ENCODE measurements at places on chromosomes 12 and 14. TPM values are rescaled to one million over a fixed set of nuclear protein-coding genes. Genes with fewer than 3 reads are reported as not detected.

The MIP gene
- not detected for total RNA-seq

The ISM2 gene
- total RNA-seq = 0.30 TPM

The CHST11 gene
- 152 TPM for total RNA-seq

The TAS2R30 gene
- 11.2 TPM for total RNA-seq

DNA sequence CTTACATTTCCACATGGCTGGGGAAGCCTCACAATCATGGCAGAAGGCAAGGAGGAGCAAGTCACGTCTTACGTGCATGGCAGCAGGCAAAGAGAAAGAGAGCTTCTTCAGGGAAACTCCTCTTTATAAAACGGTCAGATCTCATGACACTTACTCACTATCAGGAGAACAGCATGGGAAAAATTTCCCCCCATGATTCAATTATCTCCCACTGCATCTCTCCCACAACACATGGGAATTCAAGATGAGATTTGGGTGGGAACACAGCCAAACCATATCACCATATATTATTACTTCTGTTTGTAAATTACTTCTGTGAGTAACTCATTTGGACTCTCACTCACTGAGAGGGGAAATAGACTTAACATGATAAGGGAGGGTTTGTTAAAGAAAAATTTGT lies 1496.8 kb upstream of the TMEM132C start:
- no peak for DNase-seq

DNA sequence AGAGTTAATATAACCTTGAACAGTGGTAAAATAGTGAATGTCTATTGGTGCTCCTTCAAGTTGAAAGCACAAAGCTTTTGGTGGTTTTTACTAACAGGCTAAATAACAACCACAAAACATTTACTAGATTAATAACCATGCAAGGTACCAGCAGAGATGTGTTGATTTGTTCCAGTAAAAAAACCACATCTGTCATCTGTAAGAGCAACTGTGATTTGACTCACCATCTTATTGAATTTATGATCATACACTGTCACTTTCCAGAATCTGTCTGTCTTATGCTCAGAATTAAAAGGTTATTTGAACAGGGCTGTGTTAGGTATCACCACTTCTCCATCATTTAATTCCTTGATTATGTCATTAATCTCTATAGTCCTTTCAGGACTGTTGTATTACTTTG lies 107.0 kb upstream of the PTHLH start:
- no peak for DNase-seq

GRCh38 chr12:96205908-96206307 lies 11.7 kb downstream of the ELK3 start:
- no peak for DNase-seq

DNA sequence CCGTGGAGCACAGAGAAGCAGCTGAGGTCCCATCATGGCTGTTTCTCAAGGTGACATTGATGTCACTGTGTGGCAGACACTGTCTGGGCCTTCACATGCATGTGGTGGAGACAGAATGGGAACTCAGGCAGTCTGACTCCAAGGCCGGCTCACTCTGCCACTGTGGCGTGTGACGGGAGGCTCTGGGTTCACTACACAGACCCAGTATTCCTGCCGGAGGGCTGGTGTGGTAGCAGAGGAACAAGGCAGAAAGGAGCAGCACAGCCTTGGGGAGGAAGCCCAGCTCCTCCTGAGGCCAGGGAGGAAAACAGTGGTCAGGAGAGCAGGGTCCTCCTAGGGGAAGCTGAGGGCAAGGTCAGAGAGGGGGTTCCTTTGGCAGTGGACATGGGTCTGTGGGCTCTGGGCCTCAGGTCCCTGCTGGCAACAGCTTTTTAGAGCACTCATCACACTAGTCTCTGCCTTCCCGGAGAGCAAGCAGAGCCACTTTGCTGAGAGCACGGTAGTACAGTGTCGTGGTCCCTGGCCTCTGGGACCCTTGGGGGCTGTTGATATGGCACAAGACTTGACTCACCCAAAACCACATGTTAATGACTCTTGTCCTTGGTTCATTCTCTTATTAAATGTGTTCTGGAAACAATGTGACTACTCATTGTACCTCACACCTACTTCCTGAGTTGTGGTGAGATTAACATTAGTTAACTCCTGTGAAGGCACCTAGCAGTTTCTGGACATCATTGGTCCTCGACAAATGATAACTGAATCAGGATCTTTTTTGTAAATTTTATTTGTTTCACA lies 21.3 kb downstream of the DCAF4 start:
- DNase-seq = no peak

- no peak for DNase-seq
Observed at GRCh38 chr12:7154901-7155470, 24.8 kb downstream of the CLSTN3 start.

All from B cell (primary cell).